ENCODE measurements at places on chromosomes 2 and 18.

DNA sequence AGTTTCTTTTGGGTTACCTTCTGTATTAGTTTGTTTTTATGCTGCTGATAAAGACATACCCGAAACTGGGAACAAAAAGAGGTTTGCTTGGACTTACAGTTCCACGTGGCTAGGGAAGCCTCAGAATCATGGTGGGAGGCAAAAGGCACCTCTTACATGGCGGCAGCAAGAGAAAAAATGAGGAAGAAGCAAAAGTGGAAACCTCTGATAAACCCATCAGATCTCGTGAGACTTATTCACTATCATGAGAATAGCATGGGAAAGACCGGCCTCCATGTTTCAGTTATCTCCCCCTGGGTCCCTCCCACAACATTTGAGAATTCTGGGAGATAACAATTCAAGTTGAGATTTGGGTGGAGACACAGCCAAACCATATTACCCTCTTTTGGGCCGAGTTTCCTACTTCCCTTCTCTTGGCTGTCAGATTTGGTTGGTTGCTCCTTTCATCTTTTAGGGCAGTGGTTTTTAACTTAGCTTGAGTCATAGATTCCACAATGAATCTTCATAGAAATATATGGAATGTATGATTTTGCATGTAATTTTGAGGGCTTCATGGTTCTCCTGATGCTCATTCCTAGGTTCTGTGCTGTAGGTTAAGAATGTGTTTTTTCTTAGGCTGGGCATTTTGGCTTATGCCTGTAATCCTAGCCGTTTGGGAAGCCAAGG is 44.2 kb downstream of the CEP192 start:
- DNase-seq, result no peak

DNA sequence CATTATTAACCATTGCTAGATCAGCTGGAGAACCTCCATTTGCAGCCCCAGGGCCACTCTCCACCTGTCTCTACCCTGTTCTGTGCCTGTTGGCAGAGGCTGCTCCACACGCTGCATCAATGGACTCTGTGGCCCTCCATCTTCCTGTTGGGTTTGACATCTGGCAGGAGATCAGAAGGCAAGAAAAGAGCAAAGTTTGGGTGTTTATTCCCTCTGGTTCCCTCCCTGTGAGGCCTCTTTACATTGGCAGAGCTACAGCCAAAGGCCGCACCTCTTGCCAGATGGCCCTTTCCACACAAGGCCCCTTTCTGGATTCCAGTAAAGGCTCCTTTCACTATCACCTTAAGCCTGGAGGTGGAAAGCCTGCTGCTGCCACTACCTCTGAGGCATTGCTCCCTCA is 110.9 kb upstream of the RND3 start:
- no peak for DNase-seq

DNA sequence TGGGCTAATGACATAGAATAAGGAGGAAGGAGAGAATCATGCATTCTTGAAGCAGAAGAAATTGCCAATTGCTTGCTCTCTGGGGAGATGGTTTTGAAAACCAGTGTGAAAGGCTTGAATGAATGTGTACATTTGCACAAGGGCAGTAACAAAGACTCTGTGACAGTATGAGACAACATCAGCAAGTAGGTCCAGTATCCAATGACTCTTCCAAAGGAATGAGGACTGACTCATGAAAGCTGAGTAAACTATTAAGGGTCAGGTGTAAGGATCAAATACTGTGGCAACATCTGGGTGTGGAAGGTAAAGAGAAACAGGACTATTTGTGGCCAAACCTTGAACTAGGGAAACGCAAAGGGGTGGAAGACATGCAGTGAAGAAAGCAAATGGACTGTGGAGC is 886.0 kb upstream of the CHAC2 start:
- no peak for DNase-seq

GRCh38 chr2:122077771-122078170 is 322.3 kb downstream of the TSN start:
- DNase-seq, result no peak

DNA sequence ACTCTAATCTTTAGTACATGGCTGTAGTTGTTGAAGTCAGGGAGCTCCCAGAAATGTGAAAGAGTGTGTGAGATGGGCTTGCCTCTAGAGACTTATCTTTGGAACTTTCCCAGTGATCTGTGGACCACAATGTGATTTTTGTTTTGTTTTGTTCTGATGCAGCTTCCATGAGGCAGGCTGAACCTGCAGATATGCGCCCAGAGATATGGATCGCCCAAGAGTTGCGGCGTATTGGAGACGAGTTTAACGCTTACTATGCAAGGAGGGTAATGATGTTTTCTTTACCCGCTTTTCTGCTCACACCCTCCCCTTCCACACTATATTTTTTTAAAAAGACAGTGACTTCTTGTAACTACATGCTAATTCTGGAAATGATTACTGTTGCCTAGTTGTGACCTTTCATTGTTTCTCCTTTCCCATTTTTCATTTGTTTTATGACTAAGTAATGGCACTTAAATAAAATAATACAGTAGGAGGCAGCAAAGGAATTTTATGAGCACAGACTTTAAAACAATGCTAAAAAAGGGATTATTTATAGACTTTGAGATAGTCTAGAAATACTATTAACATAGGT is 29.3 kb downstream of the BCL2L11 start:
- DNase-seq, result no peak

- no peak for DNase-seq
Measured at GRCh38 chr18:59514203-59514602, 155.1 kb upstream of the LMAN1 start.

Data from NCI-H1105 treated with DMSO at 0.1 percent for 48 hours (cell line).